ENCODE measurements at places on chromosomes 1 and 21.

DNA sequence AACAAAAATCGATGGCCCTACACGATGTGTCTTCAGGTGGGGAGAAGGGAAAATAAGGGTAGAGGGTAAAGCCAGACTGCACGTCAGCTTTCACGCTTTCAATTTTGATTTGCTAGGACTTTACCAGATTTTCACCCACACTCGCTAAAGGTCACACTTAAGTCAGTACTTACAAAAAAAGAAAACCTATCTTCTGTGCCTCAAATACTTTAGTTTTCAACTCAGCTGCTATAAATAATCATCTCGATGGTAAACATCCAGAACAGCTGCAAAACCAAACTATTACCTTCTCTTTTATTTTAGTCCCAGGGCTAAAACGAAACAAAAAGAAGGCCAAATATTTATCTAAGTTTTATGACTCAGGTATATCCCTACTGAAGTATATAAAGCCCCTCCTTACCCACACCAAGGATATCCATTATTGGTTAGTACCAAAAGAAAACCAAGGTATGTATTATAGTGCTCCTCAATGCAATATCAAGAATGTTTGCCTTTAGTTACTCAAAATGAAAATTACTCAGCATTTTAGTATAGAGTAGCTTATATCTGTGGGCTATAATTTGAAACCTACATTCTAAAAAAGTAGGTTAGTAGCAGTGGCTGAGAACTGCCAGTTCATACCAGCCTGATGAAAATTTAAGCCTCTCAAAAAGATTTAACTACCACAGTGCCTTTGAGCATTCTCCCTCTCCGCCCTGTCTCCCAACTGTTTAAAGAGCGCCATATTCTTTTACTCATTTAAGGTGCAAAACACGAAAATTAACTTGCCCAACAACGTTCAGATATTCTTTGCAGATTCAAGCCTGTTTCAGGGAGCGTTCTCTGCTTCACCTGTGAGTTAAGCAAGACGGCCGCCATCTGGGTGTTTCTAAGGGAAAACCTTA is 1.5 kb downstream of the CSDE1 start:
- DNase-seq: no peak

GRCh38 chr1:59747420-59748024 is 67.2 kb upstream of the HOOK1 start:
- no peak for DNase-seq

- peak; percentile 99 for DNase-seq
Measured at GRCh38 chr1:226062558-226063223, at the start of gene H3-3A. H3-3A (plus strand) TSS chr1:226062716; CDS start chr1:226064352, 1,636 bp downstream.

GRCh38 chr1:232844791-232845190 is 39.6 kb downstream of the MAP10 start:
- DNase-seq: no peak

GRCh38 chr1:223097713-223098112 is 45.3 kb downstream of the TLR5 start:
- no peak for DNase-seq

GRCh38 chr1:159473335-159473734 is 33.8 kb downstream of the OR10J1 start:
- no peak for DNase-seq

DNA sequence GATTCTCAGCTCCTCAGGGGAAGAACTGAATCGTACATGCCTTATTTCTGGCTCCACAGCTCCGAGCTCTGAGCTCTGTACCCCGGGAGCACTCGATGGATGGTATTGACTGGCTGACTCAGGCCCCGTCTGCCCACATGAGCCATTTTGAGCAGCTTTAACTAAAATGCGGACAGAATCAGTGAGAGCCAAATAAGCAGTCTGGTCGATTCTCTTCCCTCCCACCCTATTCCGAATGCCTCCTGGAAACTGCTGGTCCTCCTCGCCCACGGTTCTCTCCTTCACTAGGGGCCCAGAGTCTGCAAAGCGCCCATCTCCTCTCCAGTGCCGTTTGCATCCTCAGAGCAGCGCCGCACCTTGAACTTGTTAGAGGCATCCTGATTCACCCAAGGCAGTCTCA is 125.9 kb upstream of the IRF2BP2 start:
- no peak for DNase-seq

- DNase-seq: no peak
Measured at GRCh38 chr1:228876187-228876586, 140.9 kb downstream of the RHOU start.

- peak; percentile 74 for DNase-seq
Measured at GRCh38 chr1:32063261-32063681, 9.5 kb upstream of the TMEM39B start.

DNA sequence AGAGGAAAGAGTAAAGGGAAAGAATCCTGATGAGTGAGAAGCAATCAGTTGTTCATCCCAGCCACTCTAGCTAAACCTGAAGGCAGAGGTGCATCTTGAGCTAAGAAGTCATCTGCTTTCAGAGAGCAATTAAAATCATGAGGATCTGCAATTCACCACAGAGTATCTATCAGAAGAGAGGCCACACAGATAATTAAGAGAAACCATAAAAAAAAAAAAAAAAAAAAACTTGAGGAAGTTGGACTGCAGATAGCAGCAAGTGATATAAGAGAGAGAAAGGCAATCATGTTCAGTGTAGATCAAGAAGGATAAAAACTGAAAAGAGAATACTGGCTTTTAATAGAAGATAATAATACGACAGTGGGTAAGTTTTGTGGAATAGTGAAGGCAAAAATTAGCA is 17.7 kb downstream of the FOXJ3 start:
- DNase-seq: no peak

GRCh38 chr1:247468481-247469140 is 10.7 kb upstream of the OR2B11 start:
- DNase-seq: no peak

GRCh38 chr1:20830378-20830777 is 43.3 kb upstream of the HP1BP3 start:
- no peak for DNase-seq

DNA sequence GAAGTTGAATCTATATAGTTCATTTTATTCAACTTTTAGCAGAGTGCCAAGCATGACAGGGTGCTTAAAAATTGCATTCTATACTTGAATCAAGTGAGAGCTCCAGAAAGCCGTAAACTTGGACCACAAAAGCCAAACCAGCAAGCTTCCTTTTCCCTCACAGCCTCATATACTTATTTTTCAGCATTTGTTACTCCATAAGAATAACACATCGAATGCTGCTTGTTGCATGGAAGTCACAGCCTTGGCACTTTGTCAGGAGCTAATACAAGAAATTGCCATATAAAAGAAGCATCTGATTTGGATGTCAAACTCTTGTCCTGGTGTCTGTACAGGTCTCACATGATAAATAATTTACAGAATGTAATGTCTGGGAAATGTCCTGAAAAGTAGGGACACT is 87.4 kb downstream of the PLXNA2 start:
- DNase-seq: no peak

GRCh38 chr1:47995306-47996050 is 1.7 kb downstream of the TRABD2B start:
- no peak for DNase-seq

GRCh38 chr21:33169359-33169758 is 60.4 kb upstream of the IFNAR2 start:
- no peak for DNase-seq

DNA sequence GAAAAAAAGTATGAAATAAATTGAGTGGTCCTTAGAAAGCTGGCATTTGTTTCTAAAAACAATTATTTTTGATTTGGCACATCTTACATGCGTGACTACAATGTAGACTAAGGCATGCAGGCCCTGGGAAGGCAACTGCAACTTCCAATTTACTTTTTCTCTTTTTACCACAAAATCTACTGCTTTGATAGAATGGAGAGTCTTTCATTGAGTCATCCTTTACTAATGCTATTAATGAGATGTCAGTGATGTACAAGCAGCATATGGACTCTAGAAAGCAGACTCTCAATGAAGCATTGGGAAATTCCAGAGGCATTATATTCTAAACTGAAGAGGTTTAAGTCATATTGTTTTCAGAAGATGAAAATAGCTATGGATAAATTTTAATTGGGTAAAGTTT is 29.6 kb upstream of the PRRX1 start:
- peak; percentile 54 for DNase-seq

DNA sequence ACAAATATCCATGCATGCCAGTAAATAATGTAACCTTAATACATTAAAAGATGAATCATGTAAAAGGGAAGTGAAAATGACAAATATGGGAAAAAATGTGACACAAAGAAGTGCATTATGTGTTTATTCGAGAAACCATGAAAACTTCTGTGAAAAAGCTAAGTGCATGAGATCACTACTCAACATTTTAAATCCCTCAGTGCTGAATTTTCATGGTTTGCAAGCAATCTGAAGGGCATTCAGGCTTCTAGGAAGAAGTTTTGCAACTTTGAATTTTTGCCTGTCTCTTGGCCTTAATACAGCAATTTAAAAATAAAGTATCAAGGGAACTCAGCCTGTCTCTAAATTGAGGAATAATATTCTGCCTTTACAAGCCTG is 78.2 kb downstream of the MAP3K7CL start:
- DNase-seq: peak; percentile 47

DNA sequence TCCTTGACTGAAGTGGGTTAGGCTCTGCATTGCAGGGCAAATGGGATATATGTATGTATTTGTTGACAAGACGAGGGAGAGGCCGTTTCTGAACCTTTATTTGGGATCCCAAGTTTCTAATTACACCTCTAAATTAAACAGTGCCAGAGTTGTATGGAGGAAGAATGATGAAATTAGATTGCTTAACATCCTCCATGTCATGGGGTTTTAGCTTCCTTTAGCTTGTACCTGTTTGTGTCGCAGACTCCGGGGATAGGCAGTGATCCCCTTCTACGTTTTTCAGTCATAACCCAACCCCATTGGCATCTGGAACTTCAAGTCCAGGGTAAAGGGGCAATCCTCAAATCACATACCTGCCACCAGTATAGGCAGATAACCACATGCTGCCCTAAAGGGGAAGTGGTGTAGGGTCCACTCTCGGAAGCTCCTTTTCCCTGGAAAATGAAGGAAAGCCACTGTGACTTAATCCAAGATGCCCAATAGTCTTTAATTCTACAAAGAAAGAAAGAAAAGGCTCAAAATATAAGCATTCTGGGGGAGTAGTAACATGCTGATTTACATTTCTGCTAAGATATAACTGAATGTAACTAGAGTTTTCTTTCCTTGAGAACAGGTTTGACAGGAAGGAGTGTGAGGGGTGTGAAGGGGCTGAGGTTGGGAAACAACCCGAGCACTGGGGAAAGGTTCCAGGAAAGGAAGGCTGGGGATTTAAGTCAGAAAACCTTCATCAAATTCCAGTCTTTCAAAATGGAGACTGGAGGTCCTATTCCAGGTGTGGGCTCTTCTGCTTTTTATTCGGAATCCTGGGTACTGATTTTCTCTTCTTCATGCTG is 77.6 kb downstream of the RGL1 start:
- DNase-seq: no peak

GRCh38 chr1:113140588-113141446 is 67.8 kb downstream of the LRIG2 start:
- peak; percentile 82 for DNase-seq
